Esophagus squamous epithelium (tissue), 5 donors: ENCODE measurements at places on chromosomes 6 and 20. TPM values are rescaled to one million over a fixed set of nuclear protein-coding genes. Genes with fewer than 3 reads are reported as not detected.

Gene CLPSL2
- total RNA-seq = not detected

GRCh38 chr6:34051331-34051919, 94.5 kb downstream of the GRM4 start:
- H3K4me1 ChIP-seq = peaks cover 3% of the 10 kb centered on the region
- H3K4me3 ChIP-seq = no peak overlapping the region
- no peaks in the 10 kb centered on the region for H3K36me3 ChIP-seq
- H3K27ac ChIP-seq = no peak overlapping the region
- H3K27me3 ChIP-seq = no peaks in the 10 kb centered on the region

DNA sequence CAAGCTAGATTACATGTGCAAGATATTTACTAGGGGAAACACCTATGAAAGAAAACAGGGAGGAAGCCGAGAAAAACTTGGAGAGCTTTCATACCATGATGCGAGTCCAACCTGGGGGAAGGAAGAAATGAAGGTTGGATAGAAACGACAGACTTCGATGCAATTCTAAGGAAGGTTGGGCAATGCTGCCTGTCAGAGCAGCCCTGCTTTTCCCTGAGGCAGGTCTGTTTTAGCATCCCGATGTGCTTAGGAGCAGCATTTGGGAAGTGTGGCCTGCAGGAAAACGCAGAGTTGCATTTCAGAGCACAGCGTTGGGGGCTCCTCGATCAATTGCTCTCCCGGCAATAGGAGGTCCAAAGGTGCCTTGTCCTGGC, 91.9 kb upstream of the DTNBP1 start:
- H3K27me3 ChIP-seq = no peaks in the 10 kb centered on the region
- H3K4me1 ChIP-seq = peaks cover 21% of the 10 kb centered on the region
- H3K27ac ChIP-seq = no peak overlapping the region
- H3K4me3 ChIP-seq = no peak overlapping the region

Gene GNAS-AS1
- total RNA-seq = 0.34 TPM

DNA sequence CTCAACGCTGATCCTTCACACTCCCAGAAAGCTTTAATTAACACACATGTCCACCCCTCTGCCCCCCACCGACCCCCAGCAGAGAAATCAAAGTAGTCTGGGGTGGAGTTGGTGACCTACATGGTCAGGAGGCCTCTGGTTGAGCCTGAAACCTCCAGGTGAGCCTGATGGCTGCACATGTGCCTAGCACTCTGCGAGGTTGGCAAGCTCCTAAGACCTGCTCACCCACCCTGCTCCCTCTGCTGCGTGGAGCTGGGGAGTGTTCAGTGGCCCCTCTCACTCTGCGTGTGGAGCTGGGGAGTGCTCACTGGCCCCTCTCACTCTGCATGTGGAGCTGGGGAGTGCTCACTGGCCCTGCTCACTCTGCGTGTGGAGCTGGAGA, 7.9 kb upstream of the YTHDF1 start:
- H3K36me3 ChIP-seq = no peaks in the 10 kb centered on the region
- H3K27me3 ChIP-seq = peaks cover 55% of the 10 kb centered on the region
- H3K4me1 ChIP-seq = peaks cover 7% of the 10 kb centered on the region
- no peak overlapping the region for H3K4me3 ChIP-seq
- no peak overlapping the region for H3K27ac ChIP-seq
- no peak for DNase-seq

- no peak overlapping the region for H3K4me3 ChIP-seq
- no peak for DNase-seq
- H3K36me3 ChIP-seq = no peaks in the 10 kb centered on the region
- no peaks in the 10 kb centered on the region for H3K27me3 ChIP-seq
- no peak overlapping the region for H3K27ac ChIP-seq
Measured at GRCh38 chr6:1672379-1672778, 62.7 kb downstream of the FOXC1 start.

- H3K27me3 ChIP-seq = no peaks in the 10 kb centered on the region
- DNase-seq = no peak
- no peaks in the 10 kb centered on the region for H3K4me1 ChIP-seq
- no peak overlapping the region for H3K27ac ChIP-seq
- H3K36me3 ChIP-seq = no peaks in the 10 kb centered on the region
Measured at GRCh38 chr6:44498436-44498835, 110.9 kb downstream of the CDC5L start.

Gene SYNJ2
- 6.6 TPM for total RNA-seq

GRCh38 chr20:48723308-48724264, 104.2 kb downstream of the PREX1 start:
- DNase-seq = no peak
- H3K4me3 ChIP-seq = no peak overlapping the region
- H3K36me3 ChIP-seq = no peaks in the 10 kb centered on the region

Gene PDE7B
- total RNA-seq = 0.23 TPM
